T-helper 22 cell (primary cell): ENCODE measurements at places on chromosomes 5 and 9.

GRCh38 chr5:111066261-111066938, 5.1 kb upstream of the TSLP start:
- no peak for DNase-seq

DNA sequence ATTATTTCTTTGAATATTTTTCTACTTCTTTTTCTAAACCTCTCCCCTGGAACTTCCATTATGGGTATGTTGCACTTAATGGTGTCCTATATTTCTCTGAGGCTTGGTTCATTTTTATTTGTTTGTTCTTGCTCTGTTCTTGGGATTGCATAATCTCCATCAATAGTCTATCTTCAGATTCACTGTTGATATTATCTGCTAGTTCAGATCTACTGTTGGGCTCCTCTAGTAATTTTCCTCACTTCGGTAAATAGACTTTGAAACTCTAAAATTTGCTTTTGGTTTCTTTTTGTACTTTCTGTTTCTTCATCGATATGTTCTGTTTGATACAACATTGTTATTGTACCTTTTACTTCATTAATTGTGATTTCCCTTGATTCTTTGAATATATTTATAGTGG, 76.3 kb downstream of the MTREX start:
- no peak for DNase-seq

- DNase-seq, result no peak
These were observed 432.8 kb downstream of the IRX1 start for GRCh38 chr5:4028384-4028783.

GRCh38 chr9:138060365-138060764, 182.8 kb downstream of the CACNA1B start:
- no peak for DNase-seq

GRCh38 chr9:73720601-73721000, 568.9 kb downstream of the ANXA1 start:
- DNase-seq, result no peak

DNA sequence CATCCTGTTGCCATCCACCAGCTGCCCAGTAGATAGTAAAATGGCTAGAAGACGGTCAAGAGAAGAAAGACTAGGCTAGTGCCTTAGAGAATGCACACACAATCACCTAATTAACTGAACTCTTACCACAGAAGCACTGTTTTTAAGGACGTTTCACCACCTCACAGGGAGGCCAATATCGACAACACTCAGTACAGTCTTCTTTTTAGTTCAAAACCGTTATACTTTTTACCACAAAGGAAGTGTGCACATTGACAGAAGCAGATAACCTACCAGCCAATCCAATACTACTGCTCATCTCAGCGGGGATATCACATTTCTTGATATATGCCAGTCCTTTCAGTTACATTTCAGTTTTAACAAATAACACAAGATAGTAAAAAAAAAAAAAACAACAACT, 122.3 kb downstream of the GNAQ start:
- no peak for DNase-seq

DNA sequence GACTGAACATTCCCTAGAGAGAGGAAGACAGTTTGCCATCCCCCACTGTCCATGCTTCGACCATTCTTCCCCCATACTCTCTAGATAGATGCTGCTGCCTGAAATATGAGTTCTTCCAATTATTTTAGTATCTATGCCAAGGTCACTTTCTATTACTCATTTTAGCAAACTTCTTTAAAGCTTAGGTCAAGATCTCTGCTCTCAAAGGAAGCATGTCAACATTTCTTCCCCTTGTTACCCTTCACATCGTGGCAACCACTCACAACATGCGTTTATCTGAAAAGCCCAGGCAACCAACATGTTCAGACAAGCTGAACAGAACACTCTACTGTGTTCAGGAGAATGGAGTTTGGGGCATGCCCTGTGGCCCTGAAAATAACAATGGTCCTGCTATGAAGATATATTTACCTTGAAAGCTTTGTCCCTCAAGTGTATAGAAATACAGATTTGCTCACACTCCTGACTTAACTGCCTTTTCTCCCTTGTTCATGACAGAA, 138.4 kb upstream of the KIF2A start:
- DNase-seq, result no peak

DNA sequence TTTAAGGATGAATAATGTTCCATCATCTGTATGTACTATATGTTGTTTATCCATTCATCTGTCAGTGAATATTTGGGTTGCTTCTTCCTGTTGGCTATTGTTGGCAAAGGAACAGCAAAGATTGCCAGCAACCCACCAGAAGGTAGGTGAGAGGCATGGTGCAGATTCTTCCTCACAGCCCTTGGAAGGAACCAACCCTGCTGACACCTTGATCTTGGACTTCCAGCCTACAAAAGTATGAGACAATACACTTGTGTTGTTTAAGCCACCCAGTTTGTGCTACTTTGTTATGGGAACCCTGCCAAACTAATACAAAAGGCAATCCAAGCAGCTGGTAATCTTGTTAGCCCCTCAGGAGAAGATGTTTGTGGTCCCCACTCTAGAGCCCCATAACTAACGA, 122.0 kb downstream of the CARTPT start:
- DNase-seq, result no peak

DNA sequence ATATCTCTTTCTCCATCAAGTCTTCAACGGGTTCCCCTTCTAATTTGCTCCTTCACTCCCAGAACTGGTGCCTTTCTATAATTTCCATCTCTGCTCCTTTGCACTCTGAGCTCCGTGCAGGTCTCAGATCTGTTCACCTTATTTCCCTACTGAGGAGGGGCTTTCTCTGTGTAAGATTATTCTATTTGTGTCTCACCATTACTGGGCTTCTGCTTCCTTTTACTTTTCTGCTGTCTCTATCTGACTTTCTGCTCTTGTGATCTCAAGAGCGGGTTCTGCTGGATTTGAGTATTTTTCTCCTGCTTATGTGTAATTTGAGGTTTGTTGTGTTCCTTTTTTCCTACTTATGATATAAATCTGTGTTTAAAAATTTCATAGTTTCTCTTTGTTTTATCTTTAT, 117.5 kb downstream of the PCSK5 start:
- DNase-seq, result no peak

GRCh38 chr5:124652892-124653441, 93.5 kb downstream of the ZNF608 start:
- DNase-seq, result no peak

- DNase-seq, result no peak
These were observed 61.5 kb downstream of the FXN start for GRCh38 chr9:69097064-69097463.

- peak; percentile 38 for DNase-seq
These were observed 583 bp downstream of the DIAPH1 start for GRCh38 chr5:141618030-141618803.

GRCh38 chr5:150497989-150498317, 10.0 kb upstream of the NDST1 start:
- no peak for DNase-seq

DNA sequence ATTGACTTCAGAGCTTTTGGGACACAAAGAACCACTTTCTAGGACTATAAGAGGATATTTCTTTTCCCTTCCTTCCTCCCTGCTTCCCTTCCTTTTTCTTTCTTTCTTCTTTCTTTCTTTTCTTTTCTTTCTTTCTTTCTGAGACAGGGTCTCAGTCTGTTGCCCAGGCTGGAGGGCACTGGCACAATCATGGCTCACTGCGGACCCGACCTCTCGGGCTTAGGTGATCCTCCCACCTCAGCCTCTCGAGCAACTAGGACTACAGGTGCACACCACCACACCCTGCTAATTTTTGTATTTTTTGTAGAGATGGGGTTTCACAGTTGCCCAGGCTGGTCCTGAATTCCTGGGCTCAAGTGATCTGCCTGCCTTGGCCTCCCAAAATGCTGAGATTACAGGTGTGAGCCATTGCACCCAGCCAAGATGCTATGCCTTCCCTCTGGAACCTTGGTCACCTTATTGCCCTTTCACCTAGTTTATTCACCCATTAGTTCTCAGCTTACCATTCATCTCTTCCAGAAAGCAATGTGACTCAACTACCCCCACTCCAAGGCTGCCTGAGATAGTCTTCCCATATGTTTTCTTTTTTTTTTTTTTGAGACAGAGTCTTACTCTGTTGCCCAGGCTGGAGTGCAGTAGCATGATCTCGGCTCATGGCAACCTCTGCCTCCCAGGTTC, 10.1 kb downstream of the PLIN2 start:
- no peak for DNase-seq

DNA sequence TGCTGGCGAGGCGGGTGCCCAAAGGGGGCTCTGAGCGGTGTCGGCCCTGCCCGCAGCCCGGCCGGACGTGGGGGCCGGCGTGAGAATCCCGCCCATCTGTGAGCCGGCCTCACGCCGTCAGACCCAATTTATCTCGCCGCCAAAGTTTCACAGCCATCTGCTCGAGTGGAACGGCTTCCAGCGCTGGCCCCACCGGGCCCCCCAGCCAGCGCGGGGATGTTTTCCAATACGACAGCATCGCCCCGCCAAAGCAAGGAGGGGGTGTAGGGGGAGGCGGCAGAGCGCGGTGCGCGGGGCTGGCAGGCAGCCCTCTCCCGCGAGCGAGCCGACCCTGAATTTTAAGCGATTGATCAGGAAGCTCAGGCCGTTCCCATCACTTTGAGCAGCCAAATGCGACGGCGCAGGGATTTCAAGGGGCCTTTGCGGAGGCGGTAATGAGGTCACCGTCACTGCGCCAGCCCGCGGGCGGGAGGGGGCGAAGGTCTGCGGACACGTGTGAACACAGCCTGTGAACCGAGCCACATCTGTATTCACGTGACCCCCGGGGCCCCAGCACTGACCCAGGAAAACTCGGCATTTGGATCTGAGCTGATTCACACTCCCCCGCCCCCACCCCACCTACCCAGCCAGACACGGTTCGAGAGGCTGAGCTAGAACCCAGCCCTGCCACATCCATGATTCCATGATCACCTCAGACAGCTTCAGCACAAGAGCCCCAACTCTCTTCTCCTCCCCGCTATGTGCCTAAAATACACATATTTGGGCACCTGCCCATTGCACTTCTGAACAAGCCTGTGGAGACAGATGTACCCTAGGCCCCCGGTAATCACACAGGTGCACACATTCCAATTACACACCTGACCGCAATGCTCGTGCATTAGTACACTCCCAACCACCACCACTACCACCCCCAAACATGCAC, 47.8 kb upstream of the PSD2 start:
- no peak for DNase-seq

DNA sequence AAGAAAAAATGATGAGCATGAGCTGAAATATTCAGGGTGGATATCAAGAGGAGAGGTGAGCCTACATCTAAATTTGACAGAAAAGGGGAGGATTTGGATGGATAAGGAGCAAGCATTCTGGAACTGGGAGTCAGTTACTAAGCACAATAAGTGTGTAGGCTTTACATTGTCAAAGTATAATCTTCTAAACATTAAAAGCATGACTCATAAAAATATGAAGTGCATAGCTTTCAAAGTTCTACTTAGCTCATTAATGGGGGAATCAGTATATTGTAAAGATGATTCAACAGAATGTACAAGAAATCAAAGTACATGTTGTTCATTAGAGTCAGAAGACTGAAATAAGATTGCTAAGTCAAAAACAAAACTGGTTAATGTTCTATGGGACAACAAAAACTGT, 248.0 kb upstream of the GAS1 start:
- DNase-seq, result no peak
